ENCODE measurements at places on chromosomes 3 and 15.

- no peak for DNase-seq
Measured at GRCh38 chr15:68272721-68273271, 4.7 kb upstream of the FEM1B start.

DNA sequence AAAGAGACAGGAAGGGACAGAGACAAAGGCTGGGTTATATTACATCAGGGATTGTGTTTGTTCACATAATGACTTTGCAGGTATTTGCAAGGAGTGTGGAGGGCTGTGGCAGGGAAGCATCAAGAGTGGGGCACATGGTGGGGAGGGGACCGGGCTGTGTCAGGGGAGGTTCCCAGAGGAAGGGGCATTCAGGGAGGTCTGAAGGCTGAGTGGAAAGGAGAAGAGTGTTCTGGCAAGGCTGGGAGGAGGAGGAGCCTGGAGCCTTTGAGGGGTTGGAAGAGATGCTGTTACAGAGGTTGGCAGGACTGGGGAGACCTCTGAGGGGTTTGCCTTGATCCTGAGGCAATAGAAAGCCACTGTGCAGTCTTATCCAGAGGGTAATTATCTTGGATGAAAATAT is 49.4 kb downstream of the EXOG start:
- no peak for DNase-seq

GRCh38 chr3:20078194-20078714 is 38.0 kb downstream of the KAT2B start:
- DNase-seq: no peak

DNA sequence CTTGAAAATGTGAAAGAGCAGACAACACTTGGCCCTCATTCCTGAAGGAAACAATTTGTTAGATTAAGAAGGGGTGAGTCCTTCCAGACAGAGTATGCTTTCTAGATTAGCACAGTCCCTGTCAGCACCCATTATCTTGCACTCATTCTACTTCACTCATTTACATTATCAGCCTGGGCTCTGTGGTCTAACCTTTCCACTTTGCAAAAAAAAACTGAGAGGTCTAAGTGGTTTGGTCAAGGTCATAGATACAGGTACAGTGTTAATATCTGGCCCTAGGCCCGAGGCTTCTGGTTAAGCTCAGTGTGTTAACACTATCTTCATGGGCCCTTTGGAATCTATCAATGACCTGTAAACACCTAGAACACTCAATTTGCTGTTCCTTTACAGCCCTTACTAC is 123.4 kb upstream of the LRRN1 start:
- DNase-seq: no peak

DNA sequence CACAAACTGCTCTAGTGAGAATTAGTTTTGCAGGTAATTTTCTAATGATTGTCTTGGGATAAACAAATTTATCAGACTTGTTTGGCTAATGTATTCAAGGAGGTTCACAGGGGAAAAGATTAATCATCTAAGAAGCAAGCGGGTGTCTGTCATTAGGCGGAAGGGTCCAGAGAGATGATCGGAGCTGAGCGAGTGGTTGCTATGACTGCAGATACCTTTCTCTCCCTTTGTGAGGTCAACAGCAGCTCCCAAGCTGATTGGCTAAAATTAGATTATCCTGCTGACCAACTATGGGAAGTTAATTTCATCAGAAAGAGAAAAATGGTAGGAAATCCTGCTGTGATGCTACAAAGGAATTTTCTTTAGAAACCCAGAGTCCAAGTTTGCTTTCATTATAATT is 276.0 kb downstream of the SOX2 start:
- no peak for DNase-seq

DNA sequence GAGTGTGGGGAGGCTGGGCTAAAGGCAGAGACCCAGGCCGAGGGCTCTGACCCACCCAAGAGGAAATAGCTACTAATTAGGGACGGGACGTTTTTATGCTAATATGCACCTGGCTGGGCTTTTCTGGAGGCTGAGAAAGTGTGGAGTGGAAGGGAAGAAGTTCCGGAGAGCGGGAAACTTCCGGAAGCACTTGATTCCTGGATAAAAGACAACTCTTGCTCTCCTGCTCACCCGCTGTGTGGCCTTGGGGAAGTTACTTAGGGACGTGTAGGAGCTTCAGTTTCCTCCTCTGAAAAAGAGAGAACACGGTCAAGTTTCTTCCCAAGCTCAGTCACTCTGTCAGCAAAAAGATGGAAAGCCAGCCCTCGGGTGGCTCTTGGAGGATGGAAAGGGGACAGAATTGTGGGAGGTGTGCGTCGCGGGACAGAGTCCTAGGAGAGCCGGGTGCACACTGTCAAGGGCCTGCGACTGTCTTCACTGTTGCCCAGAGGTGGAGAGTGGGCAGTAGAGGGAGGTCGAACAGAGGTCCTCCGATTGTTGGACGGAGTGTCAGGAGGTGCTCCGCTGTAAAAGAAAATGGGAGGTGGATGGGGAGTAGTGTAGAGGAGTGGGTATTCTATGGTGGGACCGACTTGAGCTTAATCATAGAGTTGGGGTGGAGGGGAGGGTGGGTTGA is 43.2 kb downstream of the EPHB3 start:
- DNase-seq: no peak

- no peak for DNase-seq
Measured at GRCh38 chr3:177459401-177459800, 262.1 kb upstream of the TBL1XR1 start.

DNA sequence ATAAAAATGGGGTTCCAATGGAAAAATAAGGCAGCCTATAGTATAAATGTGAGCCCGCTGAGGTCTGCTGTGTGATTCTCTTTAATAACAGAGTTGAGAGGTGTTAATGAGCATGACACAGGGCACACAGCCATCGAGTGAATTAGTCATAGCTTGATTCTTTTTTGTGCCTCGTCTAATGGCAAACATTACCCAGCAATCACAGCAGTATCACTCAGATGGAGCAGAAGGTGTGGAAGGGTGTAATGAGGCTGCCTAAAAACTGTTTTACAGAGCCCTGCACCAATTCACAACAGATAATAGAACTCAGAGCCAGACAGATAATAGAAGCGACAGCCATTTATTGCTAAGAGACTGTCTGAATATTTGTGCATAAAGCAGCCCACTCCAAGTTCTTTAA is 178.6 kb upstream of the TPRG1 start:
- DNase-seq: no peak

GRCh38 chr3:22893644-22894325 is 309.3 kb upstream of the UBE2E2 start:
- DNase-seq: no peak

DNA sequence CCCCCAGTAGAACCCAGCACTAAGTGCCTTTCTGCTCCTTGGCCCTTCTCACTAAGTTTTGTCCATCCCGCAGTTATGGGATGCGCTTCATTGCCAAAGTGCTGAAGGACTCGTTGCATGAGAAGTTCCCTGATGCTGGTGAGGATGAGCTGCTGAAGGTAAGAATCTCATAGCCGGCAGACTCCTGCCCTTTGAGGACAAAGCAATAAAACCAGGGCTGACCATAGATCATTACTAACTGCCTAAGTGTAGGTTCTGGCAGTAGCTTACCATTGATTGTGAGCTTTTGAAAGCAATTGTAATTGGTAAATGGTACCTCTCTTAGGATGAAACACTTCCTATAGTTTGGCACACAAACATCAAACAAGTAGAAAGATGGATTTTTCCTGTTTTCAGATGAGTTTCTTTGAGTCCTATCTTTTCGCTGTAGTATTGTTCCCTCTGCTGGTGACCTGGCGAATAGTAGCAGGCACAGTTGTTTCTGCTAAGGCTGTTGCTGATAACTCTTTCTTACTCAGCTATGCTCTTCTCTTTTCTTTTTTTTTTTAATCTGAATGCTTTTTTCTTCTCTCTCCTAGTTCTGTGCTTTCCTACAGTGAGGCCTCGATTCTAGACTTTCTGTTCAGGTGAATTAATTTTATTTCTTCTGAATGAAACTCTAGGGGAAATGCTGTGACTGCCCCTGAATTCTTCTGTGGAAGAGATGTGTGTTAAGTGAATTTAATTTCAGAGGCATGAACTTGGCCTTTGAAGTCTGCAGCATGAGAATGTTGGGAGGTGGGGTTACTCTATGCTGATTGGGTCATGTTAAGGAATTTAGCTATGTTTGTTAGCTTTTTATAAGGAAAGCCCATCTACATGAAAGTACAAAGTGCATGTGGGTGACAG is 47.4 kb upstream of the CRTC3 start:
- DNase-seq: no peak

DNA sequence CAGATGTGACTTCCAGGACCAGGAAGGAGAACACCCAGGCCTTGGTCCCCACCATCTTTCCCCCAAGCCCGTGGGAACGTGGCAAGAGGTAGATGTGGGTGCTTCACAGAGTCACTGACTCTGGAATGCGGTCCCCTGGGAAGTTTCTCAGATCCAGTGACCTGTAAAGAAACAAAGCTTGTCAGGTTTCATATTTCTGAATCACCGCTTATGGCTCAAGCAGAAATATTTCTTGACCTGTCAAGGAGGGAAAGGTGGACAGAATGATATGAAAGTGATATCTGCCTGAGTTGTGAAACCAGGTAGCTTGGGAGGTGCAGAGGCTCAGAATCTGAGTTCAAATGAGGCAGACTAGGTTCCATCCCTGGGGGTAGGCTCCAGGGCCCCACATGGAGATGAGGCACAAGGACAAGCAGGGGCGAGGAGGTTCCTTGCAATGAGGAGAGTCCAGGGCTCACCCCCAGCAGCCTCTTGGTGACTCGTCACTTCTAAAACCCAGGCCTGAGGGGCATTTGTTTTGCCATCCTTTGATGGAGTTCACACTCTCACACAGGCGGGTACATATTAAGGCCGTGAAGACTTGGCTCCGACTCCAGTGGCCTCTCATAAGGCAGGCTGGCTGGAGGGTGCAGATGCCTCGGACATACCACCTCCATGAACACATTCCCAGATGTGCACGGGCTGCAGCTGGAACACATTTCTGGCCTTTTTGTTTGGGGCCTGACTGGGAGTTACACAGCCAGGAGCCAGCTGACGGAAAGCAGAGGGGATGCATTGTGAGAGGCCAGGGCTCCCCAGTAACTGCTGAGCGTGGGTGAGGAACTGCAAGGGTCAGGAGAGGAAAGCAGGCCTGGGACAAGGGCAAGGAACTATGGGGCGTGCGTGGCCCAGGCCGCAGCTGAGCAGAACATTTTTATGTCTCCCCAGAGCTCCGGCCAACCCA is 1.3 kb downstream of the CILP start:
- DNase-seq: no peak

DNA sequence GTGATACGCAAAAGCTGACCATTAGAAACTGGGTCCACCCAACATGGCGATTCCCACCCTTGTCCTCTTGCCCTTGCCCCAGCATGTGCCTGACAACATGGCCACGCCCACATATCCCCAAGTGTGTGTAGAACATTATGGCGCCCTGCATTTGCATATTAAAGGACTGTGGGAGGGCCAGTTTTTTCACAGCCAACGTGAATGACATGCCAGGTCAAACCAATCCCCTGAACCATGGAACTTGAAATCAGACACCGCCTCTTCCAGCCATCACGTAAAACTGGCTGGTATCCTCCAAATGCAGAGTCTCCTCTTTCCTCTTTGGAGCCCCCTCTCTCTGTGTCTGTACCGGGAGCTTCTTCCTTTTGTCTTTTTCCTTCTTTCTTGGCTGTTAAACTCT is 156.7 kb upstream of the EPHA6 start:
- no peak for DNase-seq

- DNase-seq: no peak
Measured at GRCh38 chr3:25043749-25044148, 384.3 kb upstream of the RARB start.

DNA sequence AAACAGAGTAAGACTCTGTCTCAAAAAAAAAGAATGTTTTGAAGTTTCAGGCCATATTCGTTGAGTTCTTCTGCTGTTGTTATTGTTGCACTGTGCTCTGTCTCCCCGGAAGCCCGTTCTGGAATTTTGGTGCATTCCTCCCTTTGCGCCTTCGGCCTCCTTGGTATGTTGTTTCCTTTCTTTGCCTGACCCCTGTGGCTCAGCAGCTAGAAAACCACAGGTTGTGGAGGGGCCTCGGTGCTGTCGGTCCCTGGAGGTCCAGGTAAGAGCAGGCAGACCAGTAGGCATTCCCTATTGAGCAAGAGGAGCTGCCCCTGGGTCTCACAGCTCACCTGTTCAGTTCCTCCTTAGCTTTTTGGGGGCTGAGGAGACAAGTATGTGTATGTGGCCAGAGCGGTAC is 51.0 kb upstream of the DLG1 start:
- no peak for DNase-seq

DNA sequence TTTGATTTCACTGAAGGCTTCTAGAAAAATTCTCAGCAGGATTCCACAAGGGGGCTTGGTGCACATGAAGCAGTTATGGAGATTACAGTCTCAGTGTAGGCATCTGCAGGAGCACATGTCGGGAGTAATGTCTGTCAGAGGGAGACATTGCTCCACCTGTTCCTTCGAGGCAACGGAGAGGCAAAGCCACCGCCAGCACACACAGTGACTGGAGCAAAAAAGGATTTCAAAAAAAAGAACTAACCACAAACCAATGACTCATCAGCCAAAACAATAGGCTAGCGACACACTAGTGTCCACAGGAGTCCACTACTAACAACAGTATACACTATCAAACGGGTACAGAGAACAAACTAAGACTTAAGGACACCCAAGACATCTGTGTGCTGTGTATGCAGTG is 68.9 kb downstream of the NPTN start:
- no peak for DNase-seq

DNA sequence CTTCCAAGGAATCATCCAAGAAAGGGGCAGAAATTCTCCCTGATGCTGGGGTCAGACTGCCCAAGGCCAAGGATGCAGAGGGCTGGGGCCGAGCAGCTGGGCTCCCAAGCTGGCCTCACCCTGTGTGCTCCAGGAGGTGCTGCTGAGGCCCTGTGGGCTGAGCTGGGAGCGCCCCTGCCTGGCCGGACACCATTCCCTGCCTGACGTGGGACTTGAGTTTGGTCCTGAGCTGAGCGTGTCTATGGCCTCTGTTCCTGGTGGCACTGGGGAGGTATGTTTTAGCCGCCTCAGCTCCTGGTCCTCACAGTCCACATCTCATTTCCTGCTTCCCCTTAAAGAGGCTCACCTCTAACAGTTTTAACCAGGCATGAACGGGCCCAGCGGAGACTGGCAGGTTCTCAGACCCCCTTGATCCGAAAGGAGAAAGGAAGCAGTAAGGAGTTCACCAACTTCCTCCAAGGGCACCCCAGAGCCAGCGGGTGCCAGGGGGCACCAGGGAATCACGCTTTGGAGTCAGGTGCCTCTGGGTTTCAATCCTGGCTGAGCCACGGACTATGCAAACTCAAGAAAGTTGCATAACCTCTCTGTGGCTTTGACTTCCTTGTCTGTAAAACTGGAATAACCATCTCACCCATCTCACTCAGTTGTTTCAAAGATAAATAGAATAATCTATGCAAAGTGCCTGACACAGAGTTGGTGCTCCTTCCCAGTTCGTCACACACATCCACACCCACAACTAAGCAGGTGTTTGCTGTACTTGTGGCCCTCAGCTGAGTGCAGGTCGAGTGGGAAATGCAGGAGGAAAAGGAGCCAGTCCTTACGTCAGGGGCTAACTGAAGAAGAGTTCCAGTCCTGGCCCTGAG is 48.6 kb downstream of the SLC12A8 start:
- DNase-seq: no peak

DNA sequence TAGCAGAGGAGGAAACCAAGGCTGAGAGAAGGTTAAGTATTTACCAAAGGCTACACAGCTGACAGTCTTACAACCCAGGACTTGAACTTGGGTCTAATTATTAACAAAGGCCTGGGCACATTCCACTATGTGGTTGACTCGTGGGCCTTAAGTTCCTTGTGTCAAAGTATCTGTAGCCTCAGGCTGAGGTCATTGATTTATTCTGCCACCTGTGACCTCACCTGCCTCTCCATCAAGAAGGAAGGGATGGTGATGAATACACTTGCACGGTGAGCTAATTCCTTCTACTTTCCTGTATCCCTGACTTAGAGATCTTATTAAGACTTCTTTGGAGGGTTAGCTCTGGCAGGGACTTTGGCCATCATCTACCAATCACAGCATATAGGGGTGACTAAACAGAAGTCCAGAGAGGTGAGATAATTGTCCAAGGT is 19.9 kb upstream of the LRRC58 start:
- no peak for DNase-seq
